ENCODE measurements at places on chromosomes 5 and 9.

DNA sequence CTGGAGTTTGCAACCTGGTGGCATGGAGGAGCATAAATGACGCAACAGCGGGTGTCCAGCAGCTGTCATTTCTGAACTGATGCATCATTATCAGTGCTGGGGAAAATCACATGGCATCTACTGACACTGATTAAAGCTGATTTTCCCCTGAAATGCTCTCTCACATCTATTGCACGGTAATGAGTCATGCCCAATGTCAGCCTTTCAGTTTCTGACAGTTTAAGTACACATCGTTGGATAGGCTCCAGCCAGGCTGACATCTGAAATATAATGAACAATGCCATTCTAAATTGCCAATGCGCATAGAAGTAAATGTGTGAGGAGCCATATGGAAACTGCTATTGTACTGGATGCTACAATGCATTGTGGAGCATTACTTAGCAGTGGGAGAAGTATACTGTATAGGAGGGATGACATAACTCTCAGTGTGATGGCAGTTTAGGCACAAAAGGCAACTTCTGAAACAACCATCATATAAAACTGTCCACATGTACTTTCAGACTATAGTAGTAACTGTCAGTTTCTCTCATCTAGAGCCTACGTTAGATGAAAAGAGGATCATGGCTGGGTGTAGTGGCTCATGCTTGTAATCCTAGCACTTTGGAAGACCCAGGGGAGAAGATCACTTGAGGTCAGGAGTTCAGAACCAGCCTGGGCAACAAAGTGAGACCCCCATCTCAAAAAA, 389.3 kb upstream of the DMAC1 start:
- no peak for DNase-seq

GRCh38 chr9:129932303-129933151, 97.3 kb downstream of the USP20 start:
- no peak for DNase-seq

- DNase-seq = no peak
Measured at GRCh38 chr5:37165761-37166160, 83.4 kb downstream of the CPLANE1 start.

DNA sequence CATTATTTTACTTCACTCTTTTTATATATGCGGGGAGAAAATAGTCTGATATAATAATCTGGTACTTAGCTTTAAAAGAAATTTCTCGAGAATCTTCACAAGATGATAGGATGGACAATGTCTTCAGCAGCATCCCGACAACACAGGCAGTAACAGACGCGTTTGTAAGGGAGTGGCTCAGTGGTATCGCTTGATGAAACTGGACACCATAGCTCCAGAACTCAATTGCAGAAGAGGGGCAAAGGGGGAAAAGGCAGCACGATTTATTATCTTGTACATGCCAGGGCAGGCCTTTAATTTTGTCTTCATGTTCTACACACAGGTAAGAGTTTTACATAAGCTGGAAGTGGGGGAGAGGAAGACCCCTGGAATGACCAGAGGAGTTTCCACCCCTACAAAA, 15.7 kb downstream of the IL4 start:
- DNase-seq = no peak

DNA sequence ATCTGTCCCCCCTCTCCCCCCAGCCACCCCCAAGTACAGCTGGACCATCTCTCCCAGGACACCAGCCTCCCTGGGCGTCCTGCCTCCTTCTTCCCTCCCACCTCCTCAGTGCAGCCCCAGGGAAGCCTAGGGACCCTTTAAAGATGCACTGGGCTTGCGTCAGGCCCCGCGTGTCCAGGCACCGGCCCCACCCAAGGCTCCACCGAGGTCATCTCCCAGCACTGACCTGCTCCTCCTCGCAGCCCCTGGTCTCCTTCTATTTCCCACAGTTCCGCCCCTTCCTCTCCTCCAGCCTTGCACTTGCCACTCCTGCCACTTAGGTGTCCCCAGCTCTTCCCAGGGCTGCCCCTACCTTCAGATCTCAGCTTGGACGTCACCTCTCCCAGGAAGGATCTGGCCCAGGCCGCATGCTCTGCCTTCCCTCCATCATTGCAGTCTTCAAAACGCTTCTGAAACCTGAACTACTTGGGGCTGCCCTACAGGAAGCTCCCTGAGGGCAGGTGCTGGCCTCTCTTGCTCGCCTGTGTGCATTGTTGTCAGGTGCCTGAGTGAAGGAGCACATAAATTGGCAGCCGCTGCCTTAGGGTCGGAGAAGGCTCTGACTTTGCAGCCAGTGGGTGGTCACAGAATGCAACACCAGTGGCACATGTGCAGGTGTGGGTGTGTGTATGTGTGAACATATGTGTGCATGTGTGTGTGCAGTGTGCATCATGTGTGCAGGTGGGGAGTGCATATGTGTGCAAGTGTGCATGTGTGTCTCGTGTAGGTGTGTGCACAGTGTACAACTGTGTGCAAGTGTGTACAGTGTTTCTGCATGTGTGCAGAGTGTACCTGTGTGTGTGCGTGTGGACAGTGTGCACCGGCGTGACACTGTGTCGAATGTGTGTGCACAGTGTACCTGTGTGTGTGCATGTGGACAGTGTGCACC, 152.9 kb downstream of the C9orf50 start:
- DNase-seq = no peak
